Occipital lobe (tissue), 3 donors: ENCODE measurements at places on chromosomes 2 and 18. TPM values are rescaled to one million over a fixed set of nuclear protein-coding genes. Genes with fewer than 3 reads are reported as not detected.

DNA sequence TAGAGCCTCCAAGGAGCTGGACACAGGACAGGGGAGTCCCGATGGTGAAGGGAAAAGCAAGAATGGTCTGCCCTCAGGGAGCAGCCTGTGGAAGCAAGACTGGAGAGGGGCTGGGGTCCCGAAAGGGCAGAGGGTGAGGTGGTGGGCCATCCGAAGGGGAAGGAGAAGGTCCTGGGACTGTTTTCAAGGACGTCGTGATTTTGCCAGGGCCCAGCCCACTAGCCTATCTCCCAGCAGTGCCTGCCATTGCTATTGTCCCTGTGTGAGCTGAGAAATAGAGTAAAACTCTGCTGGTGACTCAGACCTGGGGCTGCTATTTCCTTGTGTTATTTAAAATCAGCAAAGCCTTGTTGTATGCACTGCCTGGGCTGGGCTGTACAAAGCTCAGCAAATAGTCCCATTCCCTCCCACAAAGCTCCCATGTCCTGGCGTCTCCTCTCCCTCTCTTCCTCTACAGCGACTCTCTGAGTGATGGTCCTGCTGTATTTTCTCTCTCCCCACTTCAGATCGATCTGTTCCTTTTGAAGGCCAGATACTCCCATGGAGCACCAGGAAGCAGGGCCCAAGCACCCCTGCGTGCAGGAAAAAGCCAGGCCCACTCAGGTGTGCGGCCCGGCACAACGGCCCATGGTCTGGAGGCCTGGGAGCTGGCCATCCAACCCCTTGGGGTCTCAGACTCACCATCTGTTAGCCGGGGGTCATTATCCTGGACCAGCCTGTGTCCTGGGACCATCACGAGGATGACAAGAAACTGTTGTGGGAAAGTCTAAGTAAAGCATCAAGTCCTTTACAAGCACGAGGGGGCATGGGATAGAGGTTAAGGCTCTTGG is 65.0 kb upstream of the OTOF start:
- DNase-seq, result no peak

DNA sequence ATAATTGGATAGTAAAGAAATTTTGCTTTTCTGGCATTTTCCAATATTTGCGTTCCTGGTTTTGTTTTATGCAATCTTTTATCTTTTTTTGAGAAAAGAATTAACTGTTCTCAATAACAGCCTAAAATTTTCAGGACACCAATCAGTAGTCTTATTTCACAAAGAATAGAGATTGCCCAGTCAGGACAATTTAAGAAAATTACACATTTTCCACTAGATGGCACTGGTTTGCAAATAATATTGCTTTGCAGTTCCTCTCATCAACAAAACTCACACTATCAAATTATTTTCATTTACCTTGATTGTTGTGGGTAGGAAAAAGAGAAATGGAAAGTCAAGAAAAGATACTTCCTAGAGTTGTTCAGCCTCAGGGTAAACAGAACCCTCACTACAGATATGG is 2.4 kb upstream of the RBM45 start:
- no peak for DNase-seq

- DNase-seq, result no peak
Measured at GRCh38 chr18:63405986-63406385, 16.3 kb downstream of the VPS4B start.

GRCh38 chr18:79275992-79276391 is 119.7 kb upstream of the NFATC1 start:
- DNase-seq, result no peak

DNA sequence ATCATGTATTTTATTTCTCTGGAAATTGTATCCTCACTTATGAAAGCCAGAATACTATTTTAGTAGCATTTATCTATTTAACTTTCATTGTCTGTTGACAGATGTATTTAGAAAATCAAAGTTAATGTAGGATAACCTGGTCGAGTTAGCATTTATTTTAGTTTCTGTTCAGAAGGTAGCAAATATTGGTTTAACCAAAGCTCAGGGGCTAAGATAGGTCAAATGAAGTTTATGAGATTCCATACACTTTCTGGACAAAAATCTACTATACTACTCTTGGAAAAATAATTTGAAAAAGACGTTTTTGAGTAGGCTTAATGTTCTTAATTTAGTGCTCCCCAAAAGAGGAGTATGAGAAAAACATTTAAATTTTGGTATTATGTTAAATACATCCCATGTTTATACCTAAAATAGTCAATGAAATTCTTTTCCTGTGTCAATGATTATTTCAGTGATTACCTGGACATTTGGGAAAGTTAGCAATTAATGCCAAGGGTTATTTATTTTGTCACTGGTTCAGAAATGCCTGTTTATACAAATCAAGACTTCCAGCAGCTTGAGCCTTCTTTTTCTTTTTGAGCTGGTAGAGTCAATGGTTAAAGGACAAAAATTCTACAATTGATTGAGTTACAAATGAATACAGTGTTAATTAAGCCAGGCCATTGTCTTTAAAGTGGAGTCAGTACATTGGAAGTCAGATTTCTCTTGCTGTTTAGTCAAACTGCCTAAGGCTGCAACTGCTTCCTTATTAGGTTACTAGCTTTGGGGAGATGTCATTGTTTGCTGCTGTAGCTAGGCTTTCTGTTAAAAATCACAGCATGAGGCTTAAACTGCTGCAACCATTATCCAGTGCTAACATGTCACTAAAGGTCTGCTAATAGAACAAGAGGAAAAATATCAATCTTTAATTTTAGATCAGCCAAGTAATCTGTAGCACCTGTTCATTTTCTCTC is 182.3 kb downstream of the CAMKMT start:
- DNase-seq, result no peak

DNA sequence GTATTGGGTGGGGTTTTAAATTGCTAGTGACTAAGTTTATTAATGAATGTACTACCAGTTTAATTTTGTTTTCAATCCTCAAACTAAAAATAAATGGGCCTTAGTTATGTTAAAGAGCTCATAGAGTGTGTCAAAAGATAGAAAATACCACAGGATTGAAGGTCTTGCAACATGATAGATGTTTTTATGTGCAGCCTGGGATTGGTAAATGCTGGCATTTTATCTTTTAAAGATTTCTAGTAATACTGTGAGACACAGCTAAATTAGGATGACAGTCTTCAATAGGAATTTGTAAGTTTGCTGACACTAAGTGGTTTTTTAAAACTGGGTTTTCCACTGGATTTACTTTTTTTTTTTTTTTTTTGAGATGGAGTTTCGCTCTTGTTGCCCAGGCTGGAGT is 122.3 kb downstream of the HAUS1 start:
- DNase-seq, result no peak

GRCh38 chr2:63880625-63881024 is 38.9 kb downstream of the UGP2 start:
- no peak for DNase-seq

DNA sequence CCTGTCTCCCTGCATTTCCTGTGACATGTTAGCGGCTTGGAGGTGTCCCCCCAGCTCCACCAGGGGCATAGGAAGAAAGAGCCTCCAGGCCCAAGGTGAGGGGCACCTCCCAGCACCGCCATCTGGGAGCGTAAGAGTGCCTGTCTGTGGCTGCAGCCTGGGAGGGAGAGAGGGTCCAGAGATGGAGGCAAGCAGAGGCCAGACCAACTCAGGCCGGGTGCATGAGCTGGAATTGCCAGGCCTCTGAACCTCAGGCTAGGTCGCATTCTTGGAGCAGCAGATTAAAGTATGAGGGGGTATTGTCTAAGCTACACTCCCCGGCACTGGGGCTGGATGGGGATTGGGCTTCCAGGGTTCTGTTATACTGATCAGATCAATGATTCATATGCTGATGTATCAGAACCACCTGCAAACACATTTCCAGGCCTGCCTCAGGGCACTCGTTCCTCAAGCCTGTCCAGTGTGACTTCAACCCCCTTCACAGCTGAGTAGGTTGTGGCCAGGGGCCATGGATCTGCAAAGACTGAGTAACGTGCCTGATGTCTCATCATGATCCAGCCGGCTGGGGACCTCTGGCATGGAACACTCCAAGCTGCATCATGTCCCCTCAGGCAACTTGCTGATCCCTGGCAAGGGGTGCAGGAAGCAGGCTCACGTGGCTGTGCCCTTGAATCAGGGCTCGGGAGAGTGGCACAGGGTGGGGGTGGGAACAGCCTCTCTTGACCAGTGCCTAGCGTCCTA is 73.2 kb downstream of the HS1BP3 start:
- no peak for DNase-seq

DNA sequence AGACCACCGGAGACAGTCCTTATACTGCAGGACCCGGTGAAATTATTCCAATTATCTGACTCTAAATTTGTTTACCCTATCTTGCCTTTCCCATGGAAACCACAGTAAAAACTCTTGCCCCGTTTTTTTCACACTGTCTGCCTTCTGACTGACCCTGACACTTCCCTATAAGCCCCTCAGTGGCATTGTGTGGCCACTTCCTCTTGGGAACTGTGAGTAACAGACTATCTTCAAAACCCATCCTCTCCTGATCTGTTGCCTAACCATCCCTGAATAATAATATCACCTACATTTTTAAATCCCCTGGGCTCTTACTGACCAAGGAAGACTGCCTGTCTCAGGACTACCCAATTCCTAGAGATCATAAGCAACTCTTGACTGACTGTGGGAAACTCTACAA is 42.6 kb upstream of the RNF152 start:
- DNase-seq, result no peak

SPP2 gene
- not detected for total RNA-seq

SERPINB2 gene
- 0.62 TPM for total RNA-seq
